ENCODE measurements at places on chromosomes 1 and 21. TPM values are rescaled to one million over a fixed set of nuclear protein-coding genes. Genes with fewer than 3 reads are reported as not detected.
A peak's percentile ranks its signal among the peaks of the same experiment; 100 is the strongest.

DNA sequence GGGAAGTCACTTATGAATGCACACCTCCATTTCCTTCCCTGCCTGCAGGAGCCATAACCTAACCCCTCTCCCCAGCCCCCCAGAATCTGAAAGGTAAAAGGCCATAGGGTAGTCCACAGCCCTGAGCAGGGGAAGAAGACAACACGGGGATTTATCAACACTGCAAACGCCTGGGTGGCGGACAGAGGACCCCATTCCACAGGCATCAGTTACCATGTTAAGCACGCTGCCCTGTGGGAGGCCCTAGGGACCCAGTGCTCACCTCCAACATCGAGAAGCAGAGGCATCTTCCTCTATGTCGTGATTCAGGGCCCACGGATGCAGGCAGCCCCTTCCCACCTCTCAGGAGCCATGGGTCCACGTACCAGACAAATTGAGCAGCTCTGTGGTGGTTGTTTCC, 523.8 kb downstream of the MATN1 start:
- no peak for DNase-seq
- H3K4me3 ChIP-seq: no peak overlapping the region
- H3K36me3 ChIP-seq: no peaks in the 10 kb centered on the region
- H3K27ac ChIP-seq: no peak overlapping the region

- H3K4me1 ChIP-seq: peaks cover 71% of the 10 kb centered on the region
- no peak for DNase-seq
Measured at GRCh38 chr21:34097442-34097841, 24.1 kb downstream of the MRPS6 start.

ACTL8 gene
- total RNA-seq: not detected

DNA sequence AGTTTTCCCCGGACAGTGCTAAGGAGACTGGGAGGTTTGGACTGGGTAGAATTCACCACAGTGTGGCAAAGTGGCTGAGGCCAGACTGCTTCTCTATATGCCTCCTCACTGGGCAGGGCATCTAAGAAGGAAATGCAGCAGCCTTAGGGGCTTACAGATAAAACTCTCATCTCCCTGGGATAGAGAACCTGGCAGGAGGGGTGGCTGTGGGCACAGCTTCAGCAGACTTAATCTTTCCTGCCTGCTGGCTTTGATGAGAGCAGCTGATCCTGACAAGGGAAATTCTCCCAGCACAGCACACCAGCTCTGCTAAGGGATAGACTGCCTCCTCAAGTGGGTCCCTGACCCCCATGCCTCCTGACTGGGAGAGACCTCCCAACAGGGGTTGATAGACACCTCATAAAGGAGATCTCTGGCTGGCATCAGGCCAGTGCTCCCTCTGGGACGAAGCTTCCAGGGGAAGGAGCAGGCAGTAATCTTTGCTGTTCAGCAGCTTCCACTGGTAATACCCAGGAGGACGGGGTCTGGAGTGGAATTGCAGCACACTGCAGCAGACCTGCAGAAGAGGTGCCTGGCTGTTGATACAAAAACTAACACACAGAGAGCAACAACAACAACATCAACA, 25.2 kb downstream of the KIFAP3 start:
- peaks cover 34% of the 10 kb centered on the region for H3K36me3 ChIP-seq
- H3K27ac ChIP-seq: no peak overlapping the region
- no peak overlapping the region for H3K4me3 ChIP-seq
- no peaks in the 10 kb centered on the region for H3K27me3 ChIP-seq

- H3K4me3 ChIP-seq: no peak overlapping the region
- H3K27me3 ChIP-seq: no peaks in the 10 kb centered on the region
- H3K4me1 ChIP-seq: peaks cover 51% of the 10 kb centered on the region
- no peak for DNase-seq
- H3K27ac ChIP-seq: peak overlapping the region; percentile 59
Measured at GRCh38 chr21:37784591-37785318, 131.5 kb downstream of the KCNJ6 start.

ZC3H12A gene
- total RNA-seq: 6.9 TPM

DNA sequence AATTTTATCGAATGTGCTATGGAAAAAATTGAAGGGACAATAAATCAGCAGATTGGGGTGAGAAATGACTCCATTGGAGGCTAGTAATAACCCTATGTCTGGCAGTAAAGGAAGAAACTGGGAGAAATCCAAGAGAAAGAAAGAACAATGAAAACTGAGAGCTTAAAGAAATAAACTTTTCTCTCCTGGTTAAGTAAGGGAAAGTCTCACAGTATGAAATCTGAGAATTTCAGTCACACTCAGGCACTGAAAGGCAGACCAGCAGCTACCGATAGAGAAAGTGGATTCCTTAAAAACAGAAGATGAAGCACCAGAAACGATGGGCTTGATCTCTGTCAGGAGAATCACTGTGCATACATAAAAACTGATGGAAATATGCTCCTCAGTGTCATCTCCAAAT, 404.2 kb downstream of the PLPP3 start:
- no peak for DNase-seq
- H3K27me3 ChIP-seq: no peaks in the 10 kb centered on the region
- H3K27ac ChIP-seq: peak overlapping the region; percentile 46
- H3K36me3 ChIP-seq: peaks cover 2% of the 10 kb centered on the region
- H3K4me1 ChIP-seq: peaks cover 35% of the 10 kb centered on the region

DNA sequence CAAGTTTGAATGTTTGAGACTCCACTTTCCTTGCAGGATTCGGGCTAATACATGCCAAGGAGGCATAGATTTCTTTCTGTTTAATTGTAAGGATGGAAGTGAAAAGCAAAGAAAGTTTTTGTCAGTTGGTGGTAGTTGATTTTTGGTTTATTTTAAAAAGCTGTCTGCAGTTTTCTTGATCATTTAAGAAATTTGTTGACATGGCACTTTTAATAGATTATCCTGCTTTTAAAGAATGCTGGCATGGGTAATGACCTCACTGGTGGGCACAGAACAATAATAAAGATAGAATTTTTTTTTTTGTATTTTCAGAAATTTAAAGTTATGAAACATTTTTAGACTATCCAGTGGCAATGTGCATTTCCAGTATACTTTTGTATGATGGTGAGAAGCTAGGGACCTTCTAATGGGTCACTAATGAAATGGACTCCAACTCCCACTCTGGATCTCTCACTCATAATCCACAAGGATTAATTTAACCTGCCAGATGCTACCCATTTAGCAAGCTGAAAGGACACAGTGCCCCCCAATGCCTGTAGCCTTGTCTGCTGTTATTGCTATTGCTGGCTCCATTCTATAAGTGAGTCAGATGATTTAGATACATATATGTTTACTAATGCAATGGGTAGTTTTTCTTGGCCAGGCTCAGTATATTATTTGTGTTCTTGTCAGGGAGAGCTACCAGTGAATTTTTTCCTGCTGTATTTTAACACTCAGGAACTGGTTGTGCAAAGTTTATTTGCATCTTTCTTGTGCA, 190.2 kb upstream of the SGIP1 start:
- no peaks in the 10 kb centered on the region for H3K36me3 ChIP-seq
- H3K4me1 ChIP-seq: peaks cover 15% of the 10 kb centered on the region
- DNase-seq: no peak
- no peak overlapping the region for H3K27ac ChIP-seq
- no peak overlapping the region for H3K4me3 ChIP-seq
- no peaks in the 10 kb centered on the region for H3K27me3 ChIP-seq

DNA sequence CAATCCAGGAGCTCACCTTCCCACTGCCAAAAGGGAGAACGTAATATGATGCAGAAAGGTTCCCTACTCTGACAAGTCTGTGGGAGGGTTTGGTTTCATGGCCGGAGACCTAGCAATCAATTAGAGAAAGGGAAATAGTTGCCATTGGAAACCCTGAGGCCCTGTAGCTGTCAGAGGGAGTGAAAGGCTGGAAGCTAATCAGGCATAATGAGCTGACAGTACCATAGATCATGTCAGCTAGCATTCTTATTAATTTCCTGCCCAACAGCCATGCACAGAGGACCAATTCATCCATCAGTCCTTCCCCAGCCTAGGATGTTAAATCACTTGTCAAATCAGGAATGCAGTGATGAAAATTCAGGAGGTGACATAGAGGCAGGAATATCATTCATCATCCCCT, 527.3 kb downstream of the PLPP3 start:
- no peak overlapping the region for H3K4me3 ChIP-seq
- no peak overlapping the region for H3K27ac ChIP-seq
- no peaks in the 10 kb centered on the region for H3K27me3 ChIP-seq
- peaks cover 4% of the 10 kb centered on the region for H3K4me1 ChIP-seq
- H3K36me3 ChIP-seq: no peaks in the 10 kb centered on the region

MPL gene
- total RNA-seq: not detected

DNA sequence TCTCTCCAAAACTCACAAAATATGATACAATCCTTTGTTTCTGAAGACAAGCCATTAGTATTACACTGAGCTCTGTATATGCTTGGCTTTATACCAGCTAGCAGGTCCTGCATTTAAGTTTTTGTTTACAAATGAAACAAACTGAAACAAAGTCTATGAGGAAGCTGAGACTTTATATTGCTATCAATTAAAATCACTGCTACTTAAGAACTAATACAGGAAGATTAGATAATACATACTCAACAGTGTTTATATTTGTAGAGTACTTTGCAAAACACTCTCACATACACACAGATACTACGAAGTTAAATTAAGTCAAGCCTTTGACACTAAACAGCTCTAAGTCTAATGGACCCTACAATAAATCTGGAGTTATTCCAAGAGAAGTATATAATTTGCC, 247.4 kb downstream of the CRB1 start:
- no peaks in the 10 kb centered on the region for H3K27me3 ChIP-seq
- no peaks in the 10 kb centered on the region for H3K4me1 ChIP-seq
- H3K27ac ChIP-seq: no peak overlapping the region
- H3K4me3 ChIP-seq: no peak overlapping the region
- DNase-seq: no peak

TRIM17 gene
- not detected for total RNA-seq

ZFP69B gene
- 11.9 TPM for total RNA-seq

COL6A2 gene
- 1,314 TPM for total RNA-seq

DNA sequence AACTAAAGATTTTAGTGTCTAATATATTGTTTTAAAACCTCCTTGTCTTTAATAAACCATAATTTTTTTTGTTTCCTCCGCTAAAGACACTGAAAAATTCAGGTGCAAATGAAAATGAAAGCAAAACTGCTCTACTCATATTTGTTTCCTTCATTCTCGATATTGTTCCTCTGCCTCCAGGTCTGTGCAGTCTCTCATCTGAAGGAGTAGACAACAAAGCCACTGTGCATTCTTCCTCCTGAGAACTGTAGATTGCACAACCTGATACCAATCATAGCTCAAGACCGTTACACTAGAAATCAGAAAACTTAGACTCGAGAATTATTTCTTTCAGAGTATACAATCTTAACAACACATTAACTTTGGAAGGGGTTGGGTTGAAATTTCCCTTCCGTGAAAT, 373.1 kb upstream of the CXADR start:
- H3K27ac ChIP-seq: no peak overlapping the region
- H3K36me3 ChIP-seq: no peaks in the 10 kb centered on the region
- peaks cover 7% of the 10 kb centered on the region for H3K4me1 ChIP-seq
- DNase-seq: no peak

- peaks cover 6% of the 10 kb centered on the region for H3K36me3 ChIP-seq
- H3K4me1 ChIP-seq: peaks cover 82% of the 10 kb centered on the region
- H3K27ac ChIP-seq: peak overlapping the region; percentile 67
- no peaks in the 10 kb centered on the region for H3K27me3 ChIP-seq
- DNase-seq: no peak
Measured at GRCh38 chr1:115300087-115300876, 37.8 kb downstream of the NGF start.

- no peak for DNase-seq
- no peak overlapping the region for H3K4me3 ChIP-seq
- peaks cover 2% of the 10 kb centered on the region for H3K27me3 ChIP-seq
- peak overlapping the region; percentile 42 for H3K27ac ChIP-seq
- peaks cover 20% of the 10 kb centered on the region for H3K4me1 ChIP-seq
Measured at GRCh38 chr1:212512816-212513559, 80.3 kb downstream of the NENF start.

DNA sequence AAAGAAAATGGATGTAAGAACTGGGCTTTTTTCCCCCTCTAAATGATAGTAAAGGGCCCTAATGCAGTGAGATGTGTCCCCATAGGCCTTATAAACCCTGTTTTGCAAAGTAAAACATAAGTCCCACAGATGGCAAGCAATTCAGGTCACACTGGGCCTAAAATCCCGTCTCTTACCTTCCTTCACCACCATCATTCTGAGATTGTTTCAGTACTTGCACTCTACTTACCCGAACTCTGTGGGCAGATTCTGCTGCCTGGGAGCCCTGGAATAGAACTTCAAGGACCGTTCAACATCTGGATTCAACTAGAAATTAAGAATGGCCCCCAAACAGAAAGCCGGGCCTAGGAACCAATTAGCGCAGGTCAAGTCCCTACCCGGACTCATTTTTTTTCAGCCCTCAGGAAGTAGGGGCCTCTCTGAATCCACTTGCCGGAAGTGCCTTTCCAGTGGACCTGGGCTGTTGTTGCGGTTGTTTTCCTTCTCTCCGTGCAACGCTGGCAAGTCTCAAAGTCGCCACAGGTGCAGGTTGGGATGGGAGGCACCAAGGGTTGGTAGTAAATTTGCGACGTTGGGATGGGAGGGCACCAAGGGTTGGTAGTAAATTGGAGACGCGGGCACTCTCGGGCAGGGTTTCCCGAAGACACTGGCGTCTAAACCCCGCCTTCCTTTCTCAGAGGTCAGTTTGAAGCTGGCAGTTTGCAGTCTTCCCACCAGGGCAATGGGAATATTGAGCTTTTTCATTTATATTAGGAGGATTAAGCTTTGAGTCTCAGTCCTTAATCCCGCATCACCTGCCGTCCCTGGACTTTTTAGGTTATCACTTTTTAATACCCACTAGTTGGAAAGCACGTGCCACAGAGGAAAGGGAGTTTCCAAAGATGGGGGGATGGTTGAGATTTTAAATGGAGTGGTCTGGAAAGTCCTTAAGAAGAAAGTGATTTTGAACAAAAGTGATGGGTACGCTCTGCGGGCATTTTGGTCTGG, at the start of gene TMEM69:
TSS of gene TMEM69 (plus strand) at position 428 of the 987 bp plus-strand sequence. CDS start 2,888 bp downstream, outside the sequence.
- no peaks in the 10 kb centered on the region for H3K27me3 ChIP-seq
- DNase-seq: peak; percentile 53
- H3K36me3 ChIP-seq: peaks cover 7% of the 10 kb centered on the region

PLD5 gene
- not detected for total RNA-seq

SEMA6C gene
- total RNA-seq: 9.2 TPM

GRCh38 chr1:39507230-39507928, 15.9 kb downstream of the BMP8A start:
- H3K27me3 ChIP-seq: no peaks in the 10 kb centered on the region
- no peak overlapping the region for H3K27ac ChIP-seq
- no peak overlapping the region for H3K4me3 ChIP-seq
- peaks cover 13% of the 10 kb centered on the region for H3K4me1 ChIP-seq

TAS1R1 gene
- not detected for total RNA-seq

- H3K27ac ChIP-seq: no peak overlapping the region
- H3K4me1 ChIP-seq: peaks cover 15% of the 10 kb centered on the region
- no peaks in the 10 kb centered on the region for H3K36me3 ChIP-seq
- no peak overlapping the region for H3K4me3 ChIP-seq
- H3K27me3 ChIP-seq: peaks cover 9% of the 10 kb centered on the region
Measured at GRCh38 chr1:70890408-70890807, 157.2 kb downstream of the PTGER3 start.

LRRC71 gene
- total RNA-seq: not detected

- H3K27me3 ChIP-seq: no peaks in the 10 kb centered on the region
- H3K4me3 ChIP-seq: no peak overlapping the region
- H3K36me3 ChIP-seq: no peaks in the 10 kb centered on the region
Measured at GRCh38 chr21:16258844-16259611, 529.2 kb downstream of the USP25 start.

- peaks cover 51% of the 10 kb centered on the region for H3K4me1 ChIP-seq
- no peak for DNase-seq
- H3K4me3 ChIP-seq: no peak overlapping the region
- H3K36me3 ChIP-seq: no peaks in the 10 kb centered on the region
Measured at GRCh38 chr21:34983680-34984086, 65.4 kb downstream of the RUNX1 start.

BOLA1 gene
- total RNA-seq: 11.5 TPM

PLA2G2C gene
- total RNA-seq: not detected

GRCh38 chr1:10932088-10932487, 80.4 kb upstream of the TARDBP start:
- H3K36me3 ChIP-seq: peaks cover 1% of the 10 kb centered on the region
- H3K27ac ChIP-seq: no peak overlapping the region
- H3K27me3 ChIP-seq: peaks cover 6% of the 10 kb centered on the region
- H3K4me1 ChIP-seq: no peaks in the 10 kb centered on the region
